Stimulated activated CD8-positive, alpha-beta memory T cell treated with anti-CD3 and anti-CD28 coated beads, Interleukin-15, amount 100 ng/mL, for 48 hours (primary cell): ENCODE measurements at places on chromosomes 7 and 10.

- no peak for DNase-seq
Observed at GRCh38 chr7:1025743-1026581, 18.4 kb upstream of the GPR146 start.

- no peak for DNase-seq
Observed at GRCh38 chr10:22539579-22540298, 174.6 kb downstream of the PIP4K2A start.

DNA sequence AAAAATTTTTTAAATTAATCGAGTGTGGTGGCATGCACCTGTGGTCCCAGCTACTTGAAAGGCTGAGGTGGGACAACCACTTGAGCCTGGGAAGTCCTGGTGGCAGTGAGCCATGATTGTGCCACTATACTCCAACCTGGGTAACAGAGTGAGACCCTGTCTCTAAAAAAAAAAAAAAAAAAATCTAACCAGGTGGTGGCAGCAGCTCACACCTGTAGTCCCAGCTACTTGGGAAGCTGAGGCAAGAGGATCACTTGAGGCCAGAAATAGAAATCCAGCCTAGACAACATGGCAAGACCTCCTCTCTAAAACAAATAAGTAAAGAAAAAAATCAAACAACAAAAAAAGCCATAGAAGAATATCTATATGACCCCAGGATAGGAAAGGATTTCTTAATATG, 3.6 kb upstream of the MYOF start:
- DNase-seq = no peak

GRCh38 chr7:128233471-128233870, 7.6 kb upstream of the LEP start:
- no peak for DNase-seq

- DNase-seq = no peak
Observed at GRCh38 chr10:74021248-74022055, 23.5 kb downstream of the VCL start.

- no peak for DNase-seq
Observed at GRCh38 chr7:157431173-157431950, 94.6 kb downstream of the DNAJB6 start.

GRCh38 chr7:50372923-50373322, 68.4 kb downstream of the IKZF1 start:
- no peak for DNase-seq

DNA sequence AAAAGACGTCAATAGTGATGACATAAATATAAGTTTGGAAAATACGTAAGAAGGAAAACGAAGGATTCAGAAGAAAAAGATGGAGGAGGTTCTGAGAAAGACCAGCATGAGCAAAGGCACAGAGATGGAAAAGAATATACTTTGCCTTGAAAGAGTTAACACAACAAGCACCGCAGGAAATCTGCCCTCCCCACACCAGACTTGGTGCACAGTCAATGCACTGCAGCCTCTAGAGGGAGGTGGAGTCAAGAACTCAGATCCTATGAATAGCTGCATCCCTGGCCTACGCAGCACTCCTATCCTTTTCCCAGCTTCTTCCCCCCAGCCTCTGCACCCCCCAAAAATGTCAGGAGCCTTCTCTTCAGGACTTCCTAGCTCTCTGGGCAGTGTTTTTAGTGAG, 1370.6 kb upstream of the LRRTM3 start:
- no peak for DNase-seq

- peak; percentile 34 for DNase-seq
Observed at GRCh38 chr7:134992626-134993179, 6.4 kb downstream of the AGBL3 start.

- no peak for DNase-seq
Observed at GRCh38 chr10:17292375-17292774, 64.3 kb downstream of the VIM start.
